Cerebellar nuclear complex (tissue), 1 donor: ENCODE measurements at places on chromosomes 1 and 21.

- no peak for DNase-seq
These were observed 32.3 kb upstream of the CRP start for GRCh38 chr1:159746666-159747065.

GRCh38 chr1:113659035-113659434 is 100.3 kb downstream of the PHTF1 start:
- DNase-seq, result no peak

DNA sequence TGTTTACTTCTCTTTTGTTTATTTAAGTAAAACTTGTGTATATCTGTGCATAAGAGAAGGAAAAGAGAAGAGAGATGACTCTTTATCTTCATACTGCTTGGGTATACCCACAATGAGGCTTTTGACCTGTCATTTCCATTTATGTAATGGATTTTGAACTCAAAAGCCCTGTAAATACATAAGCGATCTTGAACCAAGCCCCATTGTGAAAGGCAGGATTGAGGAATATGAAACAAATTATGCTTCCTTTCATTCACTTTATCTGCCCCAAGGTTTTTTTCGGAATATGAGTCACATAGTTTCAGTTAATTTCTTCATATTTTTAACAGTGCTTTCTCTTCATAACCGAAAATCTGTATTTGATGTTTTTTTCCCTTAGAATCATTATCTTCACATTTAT is 21.4 kb downstream of the CNST start:
- no peak for DNase-seq

DNA sequence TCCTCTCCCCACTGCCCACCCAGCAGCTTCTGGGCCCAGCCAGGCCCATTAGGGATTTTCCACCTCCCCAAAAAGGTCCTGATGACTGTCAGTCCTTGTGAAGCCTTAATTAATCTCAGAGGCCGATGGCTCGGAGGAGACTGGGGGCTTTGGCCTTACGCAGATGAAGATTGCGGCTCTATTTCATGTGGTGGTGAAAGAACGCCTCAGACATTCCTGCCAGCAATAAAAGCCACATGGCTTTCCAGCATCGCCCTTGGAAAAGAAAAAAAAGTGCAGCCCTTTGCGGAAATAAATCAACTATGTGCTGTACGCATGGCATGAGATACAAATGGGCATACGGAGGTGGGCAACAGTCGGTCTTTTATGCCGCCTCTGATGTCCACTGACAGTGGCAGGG is 6.6 kb upstream of the RUNX3 start:
- no peak for DNase-seq

GRCh38 chr21:26715116-26715515 is 130.1 kb downstream of the ADAMTS1 start:
- no peak for DNase-seq

DNA sequence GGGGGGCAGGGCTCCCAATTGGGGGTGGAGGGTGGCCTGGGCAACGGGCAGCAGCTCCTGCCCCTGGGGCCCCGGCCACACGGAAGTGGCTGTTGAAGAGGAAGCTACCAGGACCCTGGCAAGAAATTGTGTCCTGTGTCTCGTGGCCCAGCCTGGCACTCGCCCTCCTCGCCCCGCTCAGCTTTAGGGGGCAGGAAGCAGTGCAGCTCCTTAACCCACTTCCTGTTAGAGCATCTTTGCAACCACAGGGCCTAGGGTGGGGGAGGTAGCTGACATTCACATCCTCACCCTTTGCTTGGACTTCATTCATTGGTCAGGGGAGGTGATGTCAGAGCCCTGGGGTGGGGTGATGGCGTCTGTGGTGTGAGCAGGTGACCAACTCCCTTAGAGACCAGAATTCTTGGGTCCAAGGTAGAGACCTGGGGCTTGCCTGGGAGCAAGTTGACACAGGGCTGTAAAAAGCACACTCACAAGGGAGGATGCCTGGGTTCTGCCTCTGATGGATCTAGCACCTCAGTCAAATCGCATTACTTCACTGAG is at the start of gene ARHGAP30:
Gene ARHGAP30 (minus strand): TSS at position 161 of the 540 bp plus-strand sequence. CDS start 267 bp downstream, outside the sequence.
- no peak for DNase-seq

DNA sequence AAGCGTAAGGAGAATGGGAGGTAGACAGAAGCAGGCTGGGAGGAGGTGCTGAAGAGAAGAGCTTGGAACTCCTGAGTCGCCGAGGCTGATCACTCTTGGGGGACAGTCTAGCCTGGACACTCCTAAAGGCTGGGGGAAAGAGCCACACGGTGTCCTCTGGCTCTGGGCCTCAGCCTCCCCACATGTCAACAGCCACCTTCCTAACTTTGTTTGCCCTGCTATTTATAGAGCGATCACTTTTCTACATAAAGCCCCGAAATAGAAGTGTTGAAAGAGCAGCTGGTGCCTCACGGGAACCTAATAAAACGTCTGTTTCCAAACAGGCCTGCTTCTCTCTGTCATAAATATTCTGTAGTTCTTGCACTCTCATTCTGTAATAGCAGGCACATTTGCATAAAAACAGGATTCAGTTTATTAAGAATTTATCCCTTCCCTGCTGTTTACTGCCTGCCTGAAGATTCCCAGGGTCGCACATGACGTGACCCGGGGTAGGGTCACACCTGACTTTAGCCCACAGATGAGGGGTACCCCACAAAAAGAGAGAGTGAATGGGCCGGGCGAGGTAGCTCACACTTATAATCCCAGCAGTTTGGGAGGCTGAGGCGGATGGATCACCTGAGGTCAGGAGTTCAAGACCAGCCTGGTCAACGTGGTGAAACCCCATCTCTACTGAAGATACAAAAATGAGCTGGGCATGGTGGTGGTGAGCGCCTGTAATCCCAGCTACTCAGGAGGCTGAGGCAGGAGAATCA is 212.5 kb downstream of the TOMM20 start:
- DNase-seq, result no peak

GRCh38 chr1:100646001-100646400 is 73.5 kb upstream of the VCAM1 start:
- no peak for DNase-seq

DNA sequence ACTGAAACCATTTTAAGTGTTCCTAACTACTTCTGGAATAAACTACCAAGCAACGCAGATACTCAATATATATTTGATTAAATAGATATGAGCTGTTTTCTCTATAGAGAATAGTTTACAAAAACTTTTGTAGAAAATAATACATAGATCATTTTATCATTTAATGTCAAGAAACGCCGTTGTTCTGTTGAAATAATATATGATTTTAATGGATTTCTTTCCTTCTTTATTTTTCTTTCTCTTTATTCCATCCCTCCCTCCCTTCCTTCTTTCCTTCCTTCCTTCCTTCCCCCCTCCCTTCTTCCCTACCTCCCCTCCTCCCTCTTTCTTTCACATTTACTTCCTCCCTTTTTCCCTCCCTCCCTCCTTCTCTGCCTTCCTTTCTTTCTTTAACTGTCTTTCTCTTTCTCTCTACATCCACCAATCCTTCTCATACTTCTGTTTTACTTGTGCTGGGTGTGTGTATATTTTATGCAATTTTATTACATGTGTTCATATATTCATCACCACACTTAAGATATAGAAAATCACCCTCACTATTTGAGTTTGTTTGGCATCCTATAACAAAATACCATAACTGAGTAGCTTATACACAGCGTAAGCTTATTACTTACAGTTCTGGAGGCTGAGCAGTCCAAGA is 230.9 kb upstream of the BRINP3 start:
- no peak for DNase-seq

DNA sequence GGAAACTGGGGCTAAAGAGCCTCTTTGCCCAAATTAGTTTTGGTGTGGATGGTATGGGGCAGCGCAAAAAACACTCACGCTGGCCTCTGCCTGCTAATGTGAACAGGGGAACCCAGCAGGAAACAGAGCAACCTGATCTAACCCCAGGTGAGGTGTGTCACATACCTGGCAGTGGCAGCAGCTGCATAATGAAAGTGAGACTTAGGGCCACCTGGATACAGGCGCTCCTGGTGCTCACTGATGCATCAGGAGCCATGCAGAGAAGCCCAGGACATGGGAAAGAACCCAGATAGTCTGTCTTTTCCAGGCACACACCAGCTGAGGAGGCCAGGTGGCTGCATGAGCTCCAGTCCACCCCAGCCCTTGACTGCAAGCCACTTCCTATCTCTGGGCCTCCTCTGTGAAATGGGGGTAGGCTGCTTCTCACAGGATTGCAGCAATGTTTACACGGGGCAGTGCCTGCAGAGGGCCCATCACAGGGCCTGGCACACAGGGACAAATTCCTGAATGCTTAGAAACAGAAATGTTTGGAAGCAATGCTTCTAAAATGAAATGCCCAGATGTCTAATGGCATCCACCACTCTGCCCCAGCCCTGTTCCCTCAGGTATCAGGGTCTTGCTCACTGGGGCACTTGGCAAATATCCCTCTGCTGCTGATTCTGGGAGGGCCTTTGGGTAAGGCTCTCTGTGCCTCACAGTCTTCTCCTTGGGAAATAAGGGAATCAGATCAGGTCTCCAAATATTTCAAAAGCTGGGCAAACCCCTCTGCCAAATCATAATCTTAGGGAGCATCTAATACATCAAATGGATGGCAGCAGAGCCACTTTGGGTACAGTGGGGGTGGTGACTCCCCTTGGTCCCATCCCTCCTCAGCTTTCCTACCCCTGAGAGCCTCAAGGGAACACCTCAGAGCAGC is 19.9 kb downstream of the DHCR24 start:
- DNase-seq, result no peak

DNA sequence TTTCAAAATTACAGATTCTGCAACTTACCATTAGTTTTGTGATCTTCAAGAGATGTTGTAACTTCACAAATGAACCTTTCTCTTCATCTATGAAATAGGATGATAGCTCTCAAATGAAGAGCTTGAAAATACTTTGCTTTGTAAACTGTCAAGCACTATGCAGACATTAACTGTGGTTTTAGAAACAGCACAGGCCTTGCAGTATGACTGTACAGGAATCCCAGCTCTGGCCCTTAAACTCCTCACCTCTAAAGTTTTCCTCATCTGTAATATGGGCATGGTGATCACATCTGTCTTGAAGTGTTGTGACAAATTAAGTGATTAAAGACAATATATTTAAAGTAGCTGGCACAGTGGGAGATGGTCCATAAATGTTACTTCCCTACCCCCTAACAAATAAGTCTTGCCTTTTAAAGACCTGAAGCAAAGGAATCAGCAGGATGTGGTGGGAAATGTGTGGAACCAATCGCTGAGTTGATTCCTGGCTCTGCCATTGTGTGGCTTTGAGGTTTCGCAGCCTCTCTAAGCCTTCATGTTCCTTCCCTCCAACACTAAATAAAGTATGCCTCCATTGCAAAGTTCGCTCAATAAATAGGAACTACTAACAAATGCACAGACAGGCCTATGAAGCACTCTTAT is 5.5 kb upstream of the PTP4A2 start:
- no peak for DNase-seq

DNA sequence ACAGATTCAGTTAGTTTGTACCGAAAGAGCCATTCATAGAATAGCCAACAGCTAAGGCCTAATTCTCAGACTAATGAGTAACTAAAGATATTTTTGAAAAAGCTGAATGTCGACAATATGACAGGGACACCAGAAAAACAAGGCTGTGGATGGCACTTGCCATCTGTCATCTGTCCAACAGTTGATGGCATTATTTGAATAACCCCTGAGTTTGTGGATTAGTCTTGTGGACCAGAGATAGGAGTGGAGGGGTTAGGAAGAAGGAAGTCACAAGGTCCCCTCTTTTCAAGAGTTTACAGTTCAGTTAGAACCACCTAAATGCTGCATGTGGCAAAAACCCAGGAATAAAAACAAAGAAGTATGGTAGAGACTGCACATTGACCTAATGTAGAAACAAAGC is 356.5 kb upstream of the DUSP10 start:
- no peak for DNase-seq

GRCh38 chr1:112718691-112719418 is 3.7 kb upstream of the PPM1J start:
- peak; percentile 49 for DNase-seq

DNA sequence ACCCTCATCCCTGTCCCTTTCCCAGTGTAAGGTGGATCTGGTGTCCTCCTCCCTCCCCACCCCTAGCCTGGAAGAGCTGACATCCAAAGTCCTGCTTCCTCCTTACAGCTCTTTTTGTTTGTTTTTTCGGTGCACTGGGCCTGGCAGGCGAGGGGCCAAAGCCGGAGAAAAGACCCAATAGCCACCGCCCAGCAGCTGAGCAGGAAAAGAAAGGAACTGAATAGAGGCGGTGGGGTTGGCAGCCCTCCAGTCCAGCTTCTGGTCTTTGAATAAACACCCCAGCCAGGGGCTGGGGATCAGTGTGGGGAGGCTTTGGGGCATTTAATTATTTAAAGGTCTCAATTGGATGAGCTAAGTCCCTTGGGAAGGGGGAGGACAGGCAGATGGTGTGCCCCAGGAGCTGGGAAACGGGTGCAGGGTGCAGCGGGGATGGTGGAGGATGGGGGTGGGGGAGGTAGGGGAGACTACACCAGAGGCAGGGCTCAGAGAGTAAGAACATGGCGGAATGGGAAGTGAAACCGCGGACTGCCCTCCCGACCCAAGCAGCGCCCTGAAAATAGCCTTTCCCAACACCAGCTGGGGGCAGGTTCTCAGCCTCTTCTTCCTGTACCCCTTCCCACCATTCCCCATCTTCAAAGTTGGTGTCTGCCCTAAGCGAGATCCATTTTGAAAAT is 20.2 kb downstream of the BTG2 start:
- DNase-seq, result no peak

GRCh38 chr1:63148825-63149645 is 173.3 kb upstream of the FOXD3 start:
- DNase-seq, result no peak

DNA sequence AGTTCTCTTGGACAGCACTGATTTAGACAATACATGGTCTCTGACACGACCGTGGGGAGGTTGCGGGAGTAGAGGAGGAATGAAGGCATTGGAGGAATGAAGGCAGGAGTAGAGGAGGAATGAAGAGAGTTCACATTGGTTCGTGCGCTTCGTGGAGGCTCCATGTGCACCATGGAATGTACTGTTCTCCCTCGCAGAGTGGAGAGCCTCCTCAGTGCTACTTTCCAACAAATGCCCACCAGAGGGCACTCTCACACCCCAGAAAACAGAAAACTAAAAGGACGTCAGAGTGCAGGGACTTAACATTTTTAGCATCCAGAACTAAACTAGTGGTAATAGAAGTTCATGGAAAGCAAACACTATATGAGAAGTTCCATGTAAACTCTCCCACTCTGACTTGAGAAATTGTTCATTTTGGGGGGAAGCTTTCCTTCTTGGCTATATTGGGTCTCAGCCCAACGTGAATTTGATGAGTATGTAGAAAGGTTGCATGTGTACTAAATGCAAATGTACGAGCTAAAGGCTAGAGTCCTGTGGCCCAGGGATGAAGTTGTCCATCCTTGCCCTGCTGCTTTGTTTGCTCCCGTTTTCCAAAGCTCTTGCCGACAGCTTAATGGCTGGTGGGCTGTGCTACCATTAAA is 211.6 kb downstream of the LMX1A start:
- DNase-seq, result no peak

- DNase-seq, result no peak
These were observed 612.2 kb upstream of the USP24 start for GRCh38 chr1:55827350-55827749.
